ENCODE measurements at places on chromosomes 2 and 18.

- DNase-seq = no peak
These were observed 137.5 kb downstream of the DYM start for GRCh38 chr18:49322765-49323490.

GRCh38 chr2:727071-727470, 49.9 kb upstream of the TMEM18 start:
- no peak for DNase-seq

GRCh38 chr18:12645254-12645653, 12.7 kb downstream of the SPIRE1 start:
- DNase-seq = no peak

GRCh38 chr2:239424337-239425045, 23.7 kb upstream of the HDAC4 start:
- no peak for DNase-seq

DNA sequence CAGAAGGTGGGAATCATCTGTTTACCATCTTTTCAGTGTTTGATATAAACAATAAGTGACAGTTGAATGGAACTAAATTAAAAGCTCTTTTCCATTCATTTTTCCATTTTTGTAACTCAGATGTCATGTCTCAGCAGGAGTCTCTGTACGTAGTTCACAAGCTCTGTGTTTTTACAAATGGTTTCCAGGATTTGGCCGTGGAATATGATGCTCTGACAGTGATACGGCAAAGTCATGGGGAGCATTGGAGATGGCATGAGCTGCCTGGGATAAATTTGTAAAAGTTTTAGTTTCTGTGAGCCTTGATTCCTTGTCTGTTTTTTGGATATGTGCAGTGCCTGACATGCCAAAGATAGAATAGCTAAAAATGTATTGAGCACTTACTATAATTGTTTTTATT, 168.1 kb upstream of the SESTD1 start:
- DNase-seq = no peak

DNA sequence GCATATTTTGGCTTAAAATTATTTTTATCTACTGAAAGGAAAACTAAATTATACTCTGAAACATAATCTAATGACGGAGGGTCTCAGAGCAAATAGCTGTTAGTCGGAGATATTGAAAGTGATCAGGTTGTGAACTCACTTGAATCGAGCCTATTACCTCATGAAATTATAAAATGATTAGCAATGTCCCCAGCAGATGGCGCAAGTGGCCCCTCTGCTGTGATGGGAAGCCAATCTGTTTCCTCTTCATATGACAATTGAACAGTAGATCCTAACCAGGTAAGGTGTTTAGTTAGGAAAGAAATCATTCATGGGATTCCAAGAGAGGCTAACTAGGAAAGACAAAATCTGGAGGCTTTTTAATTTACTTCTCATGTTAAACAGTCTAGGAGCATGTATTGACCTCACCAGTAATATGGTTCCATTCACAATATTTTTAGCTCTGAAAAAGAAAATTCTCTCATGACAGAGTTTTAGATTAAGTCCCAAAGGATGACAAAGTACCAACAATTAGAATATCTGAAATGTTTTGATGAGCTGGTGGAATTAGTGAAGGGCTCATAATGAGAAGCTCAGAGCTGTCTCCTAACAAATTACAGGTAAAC, 29.9 kb upstream of the MPPE1 start:
- peak; percentile 73 for DNase-seq

DNA sequence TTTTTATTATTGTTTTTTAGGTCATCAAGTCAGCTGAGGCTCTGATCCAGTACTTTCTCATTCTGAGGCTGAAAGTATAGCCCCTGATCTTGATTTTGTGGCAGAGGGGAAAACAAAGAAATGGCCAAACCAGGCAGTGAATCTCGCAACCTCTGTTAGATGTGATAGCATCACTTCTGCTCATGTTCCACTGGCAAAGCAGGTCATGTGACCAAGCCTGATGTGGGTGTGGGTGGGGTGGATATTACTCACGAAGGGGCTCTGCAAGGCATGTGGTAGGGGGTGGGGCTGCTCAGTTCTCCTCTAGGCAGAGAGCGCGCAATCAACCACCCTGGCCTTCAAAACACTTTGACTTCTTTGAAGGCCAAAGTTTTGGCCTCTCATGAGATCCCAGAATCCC, 254.2 kb downstream of the MYCN start:
- DNase-seq = no peak

GRCh38 chr18:12254820-12255511, 805 bp downstream of the CIDEA start:
- DNase-seq = no peak

GRCh38 chr2:64980183-64980582, 9.0 kb upstream of the SLC1A4 start:
- DNase-seq = no peak

DNA sequence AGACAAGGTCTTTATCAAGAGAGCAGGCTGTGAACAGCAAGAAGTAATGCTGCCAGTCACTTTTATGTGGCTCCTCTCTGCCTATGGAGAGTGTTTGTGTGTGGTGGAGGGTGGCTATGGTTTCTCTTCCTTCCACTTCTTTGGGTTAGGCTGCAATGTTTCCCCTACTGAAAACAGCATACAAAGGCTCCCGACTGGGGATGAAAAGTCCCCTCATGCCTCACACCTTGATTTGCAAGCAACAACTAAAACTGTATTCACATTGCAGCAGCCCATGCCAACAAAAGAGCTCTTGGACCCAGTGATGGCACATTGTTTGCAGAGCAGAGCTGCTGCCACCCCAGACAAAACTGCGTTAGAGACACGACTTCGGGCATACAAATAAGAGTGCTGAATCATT, 301.6 kb downstream of the SLC8A1 start:
- no peak for DNase-seq

- peak; percentile 66 for DNase-seq
These were observed 33.6 kb upstream of the SERPINE2 start for GRCh38 chr2:224072541-224073188.

- no peak for DNase-seq
These were observed 143.0 kb upstream of the SLC1A4 start for GRCh38 chr2:64846177-64846576.

GRCh38 chr2:174485788-174486562, 854 bp downstream of the GPR155 start:
- DNase-seq = peak; percentile 49

GRCh38 chr18:33541316-33541715, 36.7 kb upstream of the ASXL3 start:
- DNase-seq = no peak

- peak; percentile 78 for DNase-seq
These were observed 405.8 kb downstream of the EPHA4 start for GRCh38 chr2:221166292-221166691.

GRCh38 chr18:59029663-59030429, 109.8 kb upstream of the SEC11C start:
- no peak for DNase-seq

DNA sequence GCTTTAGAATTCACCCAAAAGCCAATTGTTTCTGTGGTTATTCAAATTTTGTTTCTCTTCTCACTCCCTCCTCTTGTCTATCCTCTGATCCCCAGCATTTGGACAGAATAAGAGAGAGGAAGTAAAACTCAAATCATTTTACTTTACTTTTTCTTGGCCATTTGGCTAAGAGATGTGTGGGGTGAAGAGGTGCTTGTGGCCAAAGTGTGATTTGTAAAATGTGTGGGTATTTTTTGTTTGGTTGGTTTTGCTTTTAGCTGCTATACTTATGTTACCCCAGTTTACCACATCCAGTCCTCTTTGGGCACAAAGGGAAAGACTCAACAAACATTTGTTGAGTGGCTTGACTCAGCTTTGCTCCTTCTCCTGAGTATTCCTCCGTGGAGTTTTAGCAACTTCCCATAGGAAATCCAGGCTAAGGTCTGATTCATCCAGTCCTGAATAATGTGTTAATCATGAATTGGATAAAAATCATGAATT, 109.1 kb upstream of the CYP1B1 start:
- DNase-seq = no peak

DNA sequence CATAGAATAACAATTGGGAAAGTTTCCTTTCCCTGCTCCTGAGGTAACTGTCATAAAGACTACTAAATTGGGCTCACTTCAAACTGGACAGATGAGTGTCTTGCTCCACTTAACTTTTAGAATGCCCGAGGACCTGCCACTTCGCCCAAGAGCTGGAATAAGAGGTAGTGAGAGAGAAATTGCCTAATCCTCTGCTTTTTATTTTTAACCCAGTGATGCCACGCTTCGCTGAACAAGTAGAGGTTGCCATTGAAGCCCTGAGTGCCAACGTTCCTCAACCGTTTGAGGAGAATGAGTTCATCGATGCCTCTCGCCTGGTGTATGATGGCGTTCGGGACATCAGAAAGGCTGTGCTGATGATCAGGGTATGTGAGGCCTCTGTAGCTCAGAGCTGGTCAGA, 269.4 kb upstream of the LRRTM1 start:
- no peak for DNase-seq

DNA sequence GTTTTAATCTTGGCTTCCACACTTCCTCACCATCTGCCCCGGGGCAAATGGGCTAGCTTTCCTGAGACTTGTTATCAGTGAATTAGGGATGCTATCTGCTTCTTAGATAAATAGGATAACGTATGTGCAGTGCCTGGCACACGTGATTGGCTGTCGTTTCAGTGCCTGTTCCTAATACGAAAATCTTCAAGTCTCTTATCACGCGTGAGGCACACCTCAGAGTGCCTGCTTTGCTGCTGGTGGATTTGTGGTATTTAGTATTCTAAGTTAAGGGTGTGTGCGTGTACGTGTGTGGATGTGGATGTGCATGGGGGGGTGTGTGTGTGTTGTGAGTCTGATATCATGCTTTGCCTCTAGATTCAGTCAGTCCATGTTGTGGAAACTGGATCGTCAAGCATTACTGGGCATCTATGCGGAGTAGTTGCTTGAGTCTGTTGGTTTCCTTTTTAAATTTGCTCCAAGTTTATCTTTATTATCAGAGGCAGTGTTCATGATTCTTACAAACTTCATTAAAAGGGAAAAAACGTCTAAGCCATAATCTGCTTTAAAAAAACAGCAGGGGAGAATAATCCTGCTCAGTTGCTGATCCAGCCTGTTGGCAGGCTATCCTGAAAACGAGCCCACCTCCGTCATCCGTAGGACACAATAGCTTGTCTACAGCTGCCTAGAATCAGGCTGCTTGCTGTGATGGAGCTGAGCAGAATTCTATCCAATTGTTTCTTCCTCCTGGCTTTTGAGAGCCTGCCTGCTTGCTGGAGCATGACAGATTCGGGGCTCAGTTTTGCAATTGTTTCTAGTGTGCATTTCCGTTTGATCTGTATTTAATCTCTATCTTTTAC, 6.6 kb downstream of the SH3RF3 start:
- peak; percentile 63 for DNase-seq

DNA sequence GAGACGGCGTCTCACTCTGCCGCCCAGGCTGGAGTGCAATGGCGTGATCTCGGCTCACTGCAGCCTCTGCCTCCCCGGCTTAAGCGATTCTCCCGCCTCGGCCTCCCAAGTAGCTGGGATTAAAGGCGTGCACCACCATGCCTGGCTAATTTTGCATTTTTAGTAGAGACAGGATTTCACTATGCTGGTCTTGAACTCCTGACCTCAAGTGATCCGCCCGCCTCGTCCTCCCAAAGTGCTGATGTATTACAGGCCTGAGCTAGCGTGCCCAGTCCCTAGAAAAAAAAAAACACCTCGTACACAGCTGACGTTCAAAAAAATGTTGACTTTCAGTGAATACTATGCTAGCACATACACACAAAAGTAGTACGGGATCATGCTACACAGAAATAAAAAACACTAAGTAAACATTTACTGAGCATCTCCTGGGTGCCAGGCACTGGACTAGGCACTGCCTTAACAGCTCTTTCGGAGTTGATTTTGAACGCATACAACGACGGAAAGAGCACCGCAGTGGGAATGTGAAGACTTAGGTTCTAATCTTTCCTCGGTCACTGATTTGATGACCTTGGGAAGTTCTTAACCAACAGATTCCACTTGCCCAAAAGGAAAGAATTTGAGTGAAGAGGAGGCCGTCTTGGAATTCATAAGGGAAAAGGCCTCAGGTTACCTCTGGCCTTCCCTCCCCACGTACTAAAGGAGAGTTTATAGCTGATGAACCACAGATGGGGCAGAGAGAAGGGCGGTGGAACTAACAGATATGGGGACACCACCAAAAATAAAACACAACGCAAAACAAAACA, 1.1 kb downstream of the DNAJC27 start:
- DNase-seq = peak; percentile 32

DNA sequence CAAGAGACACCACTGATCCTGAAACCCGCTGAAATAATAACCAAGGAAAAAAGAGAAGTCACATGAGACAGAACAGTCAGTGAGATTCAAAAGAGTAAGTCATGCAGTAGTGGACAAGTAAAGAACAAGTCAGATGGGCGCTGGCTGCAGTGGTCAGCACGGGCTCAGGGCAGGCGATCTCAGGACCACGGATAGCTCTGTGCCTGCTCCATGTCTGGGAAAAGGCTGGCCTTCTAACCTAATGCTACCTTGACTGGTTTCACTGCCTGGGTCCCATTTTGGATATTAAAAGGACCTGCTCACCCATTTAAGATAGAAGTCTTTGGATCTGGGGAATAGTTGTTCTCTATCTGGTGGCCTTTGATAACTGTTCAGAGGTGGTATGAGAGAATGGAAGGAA, 61.7 kb upstream of the LCLAT1 start:
- DNase-seq = peak; percentile 62

DNA sequence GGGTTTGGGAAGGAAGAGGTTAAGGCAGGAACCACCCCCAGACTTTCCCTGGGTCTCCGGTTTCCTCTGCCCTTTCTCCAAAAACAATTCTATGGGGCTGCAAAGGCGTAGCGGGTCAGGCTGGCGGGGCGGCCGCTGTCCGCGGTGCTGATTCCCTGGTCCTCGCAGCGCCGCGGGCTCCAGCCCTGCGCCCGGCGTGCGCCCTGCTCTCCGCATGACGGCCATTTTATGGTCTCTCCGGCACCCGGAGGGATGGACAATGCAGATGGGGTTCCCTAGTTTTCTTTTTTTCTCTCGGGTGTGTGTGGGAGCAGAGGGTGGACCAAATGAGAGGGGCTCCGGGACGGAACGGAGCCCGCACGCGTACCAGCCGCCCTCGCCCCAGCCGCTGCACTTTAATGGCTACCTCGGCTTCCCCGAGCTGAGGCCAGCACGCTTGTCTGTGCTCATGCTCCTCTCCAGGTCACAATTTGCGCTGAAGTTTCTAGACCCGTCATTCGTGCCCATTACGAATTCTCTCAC, 1.6 kb downstream of the ST8SIA3 start:
- peak; percentile 52 for DNase-seq

GRCh38 chr2:237669628-237670392, 42.4 kb downstream of the LRRFIP1 start:
- DNase-seq = peak; percentile 93

DNA sequence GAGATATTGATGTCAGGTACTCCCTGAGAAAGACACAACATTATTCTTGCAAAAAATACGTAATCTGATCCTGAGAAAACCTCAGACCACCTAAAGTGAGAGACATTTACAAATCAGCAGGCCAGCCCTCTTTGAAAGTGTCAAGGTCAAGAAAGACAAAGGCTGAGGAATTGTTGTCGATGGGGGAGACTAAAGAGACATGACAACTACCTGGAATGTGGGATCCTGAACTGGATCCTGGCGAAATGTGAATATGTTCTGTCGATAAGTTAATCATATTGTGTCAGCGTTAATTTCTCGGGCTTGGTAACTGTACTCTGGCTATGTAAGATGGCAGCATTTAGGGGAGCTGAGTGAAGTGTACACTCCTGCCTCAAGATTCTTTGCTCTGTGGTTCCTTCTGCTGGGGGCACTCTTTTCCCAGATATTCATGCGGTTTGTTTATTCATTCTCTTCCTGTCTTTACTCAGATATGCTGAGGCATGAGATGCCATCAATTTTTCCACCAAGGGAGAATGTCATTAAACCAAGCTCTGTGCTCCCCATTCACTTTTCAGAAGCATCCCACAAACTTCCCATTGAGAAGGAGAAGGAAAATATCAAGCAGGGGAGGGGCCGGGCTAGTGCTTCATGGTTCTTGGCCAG, 154.9 kb downstream of the CAPN13 start:
- no peak for DNase-seq
